AG09309 (cell line): ENCODE measurements at places on chromosomes 3 and 15.

GRCh38 chr15:34049112-34049511 lies 10.1 kb upstream of the AVEN start:
- DNase-seq: peak; percentile 46

- peak; percentile 57 for DNase-seq
Observed at GRCh38 chr3:66322436-66322835, 101.6 kb downstream of the SLC25A26 start.

GRCh38 chr3:88586121-88586640 lies 436.4 kb downstream of the C3orf38 start:
- no peak for DNase-seq

DNA sequence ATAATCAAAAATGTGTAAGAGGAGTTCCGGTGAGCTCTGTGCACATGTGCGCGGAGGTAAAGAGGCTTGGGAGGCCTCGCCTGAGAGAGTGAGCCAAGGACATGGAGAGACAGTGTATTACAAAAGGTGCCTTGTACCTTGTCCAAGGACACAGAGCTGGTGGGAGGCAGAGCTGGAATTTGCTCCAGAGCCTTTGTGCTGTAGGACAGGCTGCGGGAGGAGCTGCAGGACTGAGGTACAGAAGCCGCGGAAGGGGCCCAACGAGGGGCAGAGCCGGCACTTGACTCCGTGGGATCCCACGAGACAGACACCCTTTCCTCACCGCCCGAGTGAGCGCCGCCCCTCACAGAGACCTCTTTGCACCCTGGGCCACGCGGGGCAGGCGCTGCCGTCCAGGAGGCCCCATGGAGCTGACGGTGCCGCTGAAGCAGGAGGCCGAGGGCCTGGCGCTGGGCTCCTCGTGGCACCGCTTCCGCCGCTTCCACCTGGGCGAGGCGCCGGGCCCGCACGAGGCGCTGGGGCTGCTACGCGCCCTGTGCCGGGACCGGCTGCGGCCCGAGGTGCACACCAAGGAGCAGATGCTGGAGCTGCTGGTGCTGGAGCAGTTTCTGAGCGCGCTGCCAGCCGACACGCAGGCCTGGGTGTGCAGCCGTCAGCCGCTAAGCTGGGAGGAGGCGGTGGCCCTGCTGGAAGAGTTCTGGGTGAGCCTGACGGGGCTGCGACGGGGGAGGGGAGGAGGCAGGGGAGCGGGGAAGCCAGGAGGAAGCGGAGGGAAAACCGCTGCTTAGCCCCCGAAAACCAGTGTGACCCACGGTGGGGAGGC lies 68.7 kb downstream of the SLTM start:
- no peak for DNase-seq

DNA sequence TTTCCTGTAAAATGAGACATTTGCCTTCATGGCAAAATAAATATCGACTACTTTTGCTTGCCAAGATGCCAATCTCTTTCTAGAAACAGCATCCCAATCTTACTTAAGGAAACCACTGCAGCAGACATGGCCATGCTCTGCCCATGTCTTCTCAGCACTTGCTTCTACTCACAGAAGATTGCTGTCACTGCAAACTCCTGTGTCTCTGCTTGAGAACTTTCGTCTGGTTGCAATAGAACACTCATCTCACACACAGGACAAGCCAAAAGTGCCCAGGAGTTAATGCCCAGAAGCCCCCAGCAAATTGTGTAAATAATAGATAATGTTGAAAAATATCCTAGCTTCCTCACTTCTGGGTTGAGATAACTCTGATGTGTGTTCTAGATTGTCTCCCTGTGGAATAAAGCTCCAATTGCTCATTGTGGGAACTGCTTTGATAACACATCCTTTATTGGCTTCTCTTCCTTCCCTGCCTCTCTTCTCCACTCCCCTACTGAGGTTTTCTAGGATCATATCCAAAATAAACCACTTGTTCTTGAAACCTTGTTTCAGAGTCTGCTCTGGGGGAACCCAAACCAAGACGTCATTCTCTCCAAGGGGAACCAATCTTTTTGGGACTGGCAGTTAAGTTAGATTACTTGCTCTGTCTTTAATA lies 156.3 kb upstream of the STRIT1 start:
- no peak for DNase-seq

GRCh38 chr3:11080492-11080891 lies 73.8 kb upstream of the HRH1 start:
- no peak for DNase-seq

GRCh38 chr3:44028-44676 lies 152.4 kb upstream of the CHL1 start:
- no peak for DNase-seq

DNA sequence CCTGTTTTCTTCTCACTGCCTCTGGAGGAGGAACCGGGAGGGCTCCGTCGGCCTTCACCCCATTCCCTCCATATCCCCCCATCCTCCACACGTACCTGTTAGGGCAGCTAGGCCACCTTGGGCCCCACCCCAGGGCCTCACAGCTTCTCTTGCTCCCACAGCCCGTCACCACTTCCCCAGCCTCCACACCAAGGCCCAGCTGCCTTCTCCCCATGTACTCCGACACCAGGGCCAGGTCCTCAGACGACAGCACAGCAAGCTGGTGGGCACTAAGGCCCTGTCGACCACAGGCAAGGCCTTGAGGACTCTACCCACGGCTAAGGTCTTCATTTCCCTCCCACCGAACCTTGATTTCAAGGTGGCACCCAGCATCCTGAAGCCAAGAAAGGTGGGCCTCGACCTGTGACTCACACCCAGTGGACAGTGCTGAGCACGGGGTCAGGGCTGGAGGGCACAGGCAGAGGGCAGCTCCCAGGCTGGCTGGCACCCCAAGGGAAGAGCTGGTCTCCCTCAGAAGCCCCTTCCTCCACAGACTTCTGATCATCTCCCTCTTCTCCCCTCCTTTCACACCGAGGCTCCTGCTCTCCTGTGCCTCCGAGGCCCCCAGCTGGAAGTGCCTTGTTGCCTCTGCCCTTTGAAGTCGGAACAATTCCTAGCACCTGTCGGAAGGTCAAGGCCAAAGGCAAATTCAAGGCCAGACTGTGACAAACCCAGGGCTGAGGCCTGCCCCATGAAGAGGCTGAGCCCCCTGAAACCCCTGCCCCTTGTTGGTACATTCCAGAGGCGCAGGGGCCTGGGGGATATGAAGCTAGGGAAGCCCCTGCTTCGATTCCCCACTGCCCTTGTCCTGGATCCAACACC lies 9.1 kb downstream of the RPUSD3 start:
- no peak for DNase-seq

GRCh38 chr3:185986198-185986777 lies 48.5 kb upstream of the TRA2B start:
- no peak for DNase-seq

DNA sequence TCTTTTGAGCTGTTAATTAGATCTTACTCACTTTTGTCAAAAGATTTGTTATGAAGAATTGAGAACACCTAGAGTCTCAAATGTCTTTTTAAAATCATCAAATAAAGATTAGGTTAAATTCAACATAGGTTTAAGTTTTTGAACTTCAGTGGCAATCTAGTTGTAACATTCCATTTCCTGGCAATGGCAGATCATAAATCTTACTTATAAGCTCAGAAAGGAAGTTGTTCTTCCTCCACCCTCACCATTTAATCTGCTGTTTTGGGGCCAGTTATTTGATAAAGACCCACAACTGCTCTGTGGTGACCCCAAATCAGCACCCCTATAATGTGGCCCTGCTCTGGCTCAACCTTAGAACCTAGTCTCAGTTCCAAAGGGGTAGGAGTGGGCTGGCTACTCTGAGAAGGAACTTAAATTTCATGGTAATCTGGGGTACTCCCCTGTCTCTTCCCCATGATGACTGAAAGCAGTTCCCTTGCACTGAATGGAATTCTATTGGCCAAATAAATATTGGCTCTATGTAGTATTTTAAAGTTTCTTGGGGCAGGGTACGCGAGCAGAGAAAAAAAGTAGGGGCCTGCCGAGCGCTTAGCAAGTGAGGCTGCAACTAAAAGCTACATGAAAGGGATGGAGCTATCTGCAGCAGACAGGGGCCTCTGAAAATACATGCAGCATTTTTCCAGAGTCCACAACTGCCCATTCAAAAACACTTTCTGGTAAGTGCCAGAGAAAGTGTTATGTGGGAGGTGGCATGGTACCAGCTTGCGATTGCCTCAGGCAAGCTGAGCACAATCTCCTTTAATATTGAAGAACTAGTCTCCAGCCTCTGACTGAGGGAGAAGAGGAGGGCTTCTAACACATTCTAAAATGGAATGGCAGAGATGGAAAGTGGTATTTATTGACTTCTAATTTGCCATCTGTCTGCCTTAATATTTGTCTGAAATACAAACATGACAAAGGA lies 103.6 kb upstream of the RASGRP1 start:
- DNase-seq: no peak

DNA sequence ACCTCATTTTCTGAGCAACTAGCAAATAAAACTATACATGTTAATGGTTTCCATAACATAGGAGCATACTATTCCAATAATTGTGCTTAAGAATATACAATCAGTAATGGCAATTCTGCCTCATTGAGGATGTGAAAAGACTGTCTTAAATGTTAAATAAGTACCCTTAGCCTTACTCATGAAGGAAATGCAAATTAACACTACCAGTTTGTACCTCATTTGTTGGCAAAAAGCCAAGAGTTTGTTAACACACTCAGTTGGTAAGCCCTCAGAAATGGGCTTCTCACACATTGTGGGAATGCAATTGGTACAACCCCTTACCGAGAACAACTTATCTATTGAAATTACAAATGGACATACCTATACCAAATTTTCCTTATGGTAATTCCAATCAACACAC lies 9.2 kb upstream of the STT3B start:
- no peak for DNase-seq

GRCh38 chr3:42340466-42340865 lies 69.9 kb downstream of the LYZL4 start:
- no peak for DNase-seq

GRCh38 chr15:72971766-72972165 lies 80.5 kb upstream of the NEO1 start:
- no peak for DNase-seq

- DNase-seq: no peak
Observed at GRCh38 chr15:52422001-52422400, 106.7 kb downstream of the MYO5A start.

- DNase-seq: peak; percentile 86
Observed at GRCh38 chr3:53773611-53774368, 72.4 kb downstream of the CHDH start.

GRCh38 chr3:88773766-88774165 lies 333.7 kb upstream of the EPHA3 start:
- no peak for DNase-seq

DNA sequence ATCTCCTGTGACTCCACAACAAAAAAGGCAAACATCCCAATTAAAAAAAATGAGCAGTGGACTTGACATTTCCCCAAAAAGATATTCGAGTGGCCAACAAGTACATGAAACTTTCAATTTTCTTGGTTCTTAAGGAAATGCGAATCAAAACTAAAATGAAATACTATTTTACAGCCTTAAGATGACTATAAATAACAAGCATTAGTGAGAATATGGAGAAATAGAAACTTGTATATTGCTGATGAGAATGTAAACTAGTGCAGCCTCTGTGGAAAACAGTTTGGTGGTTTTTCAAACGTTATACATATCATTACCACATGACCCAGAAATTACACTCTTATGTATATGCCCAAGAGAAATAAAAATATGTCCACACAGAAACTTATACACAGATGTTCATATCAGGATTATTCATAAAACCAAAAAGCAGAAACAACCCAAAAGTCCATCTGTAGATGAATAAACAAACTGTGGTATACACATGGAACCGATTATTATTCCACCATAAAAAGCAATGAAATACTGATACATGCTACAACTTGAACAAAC lies 153.2 kb upstream of the GPR149 start:
- no peak for DNase-seq

GRCh38 chr3:16528106-16528505 lies 14.6 kb upstream of the RFTN1 start:
- no peak for DNase-seq

- no peak for DNase-seq
Observed at GRCh38 chr3:43246976-43247375, 39.4 kb upstream of the SNRK start.

GRCh38 chr15:40847223-40847961 lies 3.5 kb downstream of the SPINT1 start:
- DNase-seq: no peak

DNA sequence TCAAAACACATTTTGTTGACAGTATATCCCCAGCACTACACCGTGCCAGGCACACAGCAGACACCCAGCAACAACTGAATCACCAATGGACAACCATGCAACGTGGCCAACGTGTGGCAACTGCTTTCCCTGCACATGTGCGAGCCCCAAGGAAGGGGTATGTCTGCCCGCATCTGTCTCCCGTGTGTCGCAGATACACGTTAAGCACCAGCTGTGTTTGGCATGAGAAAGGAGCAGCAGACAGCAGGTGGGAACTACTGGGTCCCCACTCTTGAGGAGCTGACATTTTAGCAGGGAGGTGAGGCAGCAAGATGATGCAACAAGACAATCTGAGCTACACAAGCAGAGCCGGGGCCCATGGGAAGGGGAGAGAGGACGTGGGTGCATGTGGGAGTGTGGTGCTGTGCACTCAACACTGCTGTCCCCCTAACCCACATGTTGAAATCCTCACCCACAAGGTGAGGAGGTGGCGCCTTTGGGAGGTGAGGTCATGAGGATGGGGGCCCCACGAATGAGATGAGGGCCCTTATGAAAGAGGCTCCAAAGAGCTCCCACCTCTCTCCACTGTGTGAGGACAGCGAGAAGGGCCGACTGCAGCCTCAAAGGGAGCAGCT lies 56.2 kb downstream of the ROPN1B start:
- no peak for DNase-seq

GRCh38 chr3:190443257-190443656 lies 6.4 kb downstream of the TMEM207 start:
- no peak for DNase-seq

DNA sequence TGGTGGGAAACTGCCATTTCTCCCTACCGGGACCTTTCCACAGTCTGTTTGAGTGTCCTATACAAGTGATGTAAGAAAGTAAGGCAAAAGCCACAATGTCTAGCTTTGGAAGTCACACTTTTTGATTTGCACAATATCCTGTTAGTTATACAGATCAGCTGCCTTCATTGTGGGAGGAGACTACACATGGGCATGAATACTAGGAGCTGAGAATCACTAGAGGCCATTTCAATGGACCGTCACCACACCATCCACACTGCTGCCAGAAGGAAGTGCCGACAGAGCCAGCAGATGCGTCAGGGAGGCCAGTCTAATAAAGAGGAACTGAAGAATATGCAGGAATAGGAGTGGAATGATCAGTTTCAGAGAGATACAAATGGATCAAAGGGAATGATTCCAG lies 65.8 kb downstream of the SCN11A start:
- DNase-seq: no peak
